Mesothelial cell of epicardium (in vitro differentiated cells): ENCODE measurements at places on chromosomes 6 and 20.

DNA sequence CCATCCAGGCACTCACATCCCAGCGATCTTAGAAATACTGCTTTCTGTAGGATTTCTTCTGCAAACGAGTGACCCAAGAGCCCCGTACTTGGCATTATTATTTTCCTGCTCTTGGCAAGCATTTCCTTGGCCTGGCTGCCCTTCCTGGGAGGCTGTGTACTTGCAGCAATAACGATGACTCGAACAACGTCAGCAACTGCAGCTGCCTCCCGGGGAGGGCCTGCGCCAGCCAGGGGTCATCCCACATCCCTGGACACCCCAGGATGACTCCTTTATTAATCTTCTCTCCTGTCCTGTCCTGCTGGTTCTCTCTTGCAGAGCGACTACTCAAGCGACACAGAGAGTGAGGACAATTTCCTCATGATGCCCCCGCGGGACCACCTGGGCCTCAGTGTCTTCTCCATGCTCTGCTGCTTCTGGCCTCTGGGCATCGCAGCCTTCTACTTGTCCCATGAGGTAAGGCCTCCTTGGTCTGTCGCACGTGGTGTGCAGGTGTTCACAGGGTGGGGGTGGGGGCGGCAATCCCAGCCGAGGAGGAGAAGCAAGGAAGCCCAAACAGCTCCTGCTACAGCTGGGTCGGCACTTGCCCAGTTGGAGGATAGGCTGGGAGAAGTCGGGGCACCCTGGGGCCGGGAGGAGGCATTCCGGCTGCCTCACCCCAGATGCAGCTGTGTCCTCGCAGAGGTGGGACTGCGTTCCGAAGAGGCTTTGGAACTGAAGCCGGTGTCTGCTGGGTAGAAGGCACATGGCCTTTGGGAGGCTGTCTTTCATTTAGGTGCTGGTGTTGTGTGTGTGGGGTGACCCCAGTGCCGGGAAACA is 115.3 kb downstream of the SYNDIG1 start:
- no peak for DNase-seq

DNA sequence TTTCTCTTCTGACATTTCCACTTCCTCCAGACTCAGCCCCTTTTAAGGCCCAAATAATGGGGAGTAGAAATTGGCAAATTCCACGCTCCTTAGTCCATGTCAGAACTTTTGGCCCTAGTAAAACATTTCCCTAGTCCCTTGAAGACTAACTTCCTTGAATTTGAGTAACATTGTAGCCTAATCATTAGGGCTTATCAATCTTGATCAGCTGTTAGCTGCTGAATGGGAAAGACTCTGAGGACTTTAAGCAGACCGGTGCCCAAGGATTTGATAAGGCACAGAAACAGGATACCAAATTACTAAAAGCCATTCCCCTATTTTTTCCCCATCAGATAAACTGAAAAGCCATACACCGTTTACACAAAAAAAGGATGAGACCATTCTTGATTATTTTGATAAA is 37.0 kb upstream of the ECI2 start:
- DNase-seq = no peak

- DNase-seq = no peak
Measured at GRCh38 chr20:35910254-35910653, 44.0 kb downstream of the SCAND1 start.

DNA sequence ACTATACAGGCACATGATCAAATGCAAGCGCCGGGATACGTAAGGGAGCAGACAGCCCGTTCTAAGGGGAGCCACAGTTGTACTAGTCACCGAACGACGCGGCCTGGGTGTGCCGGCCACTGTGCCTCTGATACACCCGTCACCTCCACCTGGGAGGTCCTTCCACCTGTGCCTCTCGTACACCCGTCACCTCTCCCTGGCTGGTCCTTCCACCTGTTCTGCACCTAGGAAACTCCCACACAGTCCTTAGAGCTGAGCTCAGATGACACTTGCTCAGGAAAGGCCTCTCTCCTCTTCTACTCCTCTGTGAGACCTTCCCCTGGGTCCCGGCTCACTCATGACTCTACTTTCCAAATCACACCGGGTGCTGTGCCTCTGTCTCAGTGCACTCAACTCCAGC is 245.0 kb downstream of the TTLL2 start:
- no peak for DNase-seq

- no peak for DNase-seq
Measured at GRCh38 chr20:19976595-19977372, 40.4 kb upstream of the NAA20 start.

DNA sequence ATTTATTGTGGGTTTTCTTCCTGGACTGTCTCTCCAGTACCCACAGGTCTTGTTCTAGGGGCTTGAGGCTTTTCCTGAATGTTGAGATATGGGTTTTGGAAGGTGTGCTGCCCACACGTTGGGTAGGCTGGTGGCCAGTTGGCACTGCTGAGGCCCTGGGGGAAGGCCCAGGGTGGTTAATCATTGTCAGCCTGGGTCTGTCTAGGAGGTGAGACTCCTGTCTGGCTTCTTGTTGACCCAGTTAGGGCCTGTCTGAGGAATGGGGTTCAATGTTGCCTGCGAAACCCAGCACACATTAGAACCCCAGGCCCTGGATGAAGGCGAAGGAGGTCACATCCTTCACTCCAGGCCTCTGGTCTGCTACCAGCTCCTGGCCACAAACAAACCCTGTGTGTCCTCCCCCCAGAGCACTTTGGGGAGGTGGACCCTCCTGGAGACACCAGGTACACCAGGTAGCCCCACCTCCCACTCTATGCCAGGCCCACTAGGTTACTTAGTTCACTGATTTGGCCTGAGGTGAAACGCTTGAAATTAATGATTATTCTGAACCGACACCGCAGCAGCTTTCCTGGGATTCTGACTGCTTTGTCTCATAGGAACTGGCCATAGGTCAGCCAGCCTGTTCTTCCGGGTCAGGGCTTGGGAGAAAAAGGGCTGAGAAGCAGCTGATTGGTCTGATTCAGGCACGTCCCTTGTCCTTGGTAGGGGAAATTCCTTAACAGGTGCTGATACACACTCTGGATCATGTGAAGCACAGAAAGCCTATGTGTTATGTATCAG is 15.2 kb downstream of the DNMT3B start:
- no peak for DNase-seq

GRCh38 chr20:36333841-36334240 is 27.7 kb downstream of the DLGAP4 start:
- no peak for DNase-seq

DNA sequence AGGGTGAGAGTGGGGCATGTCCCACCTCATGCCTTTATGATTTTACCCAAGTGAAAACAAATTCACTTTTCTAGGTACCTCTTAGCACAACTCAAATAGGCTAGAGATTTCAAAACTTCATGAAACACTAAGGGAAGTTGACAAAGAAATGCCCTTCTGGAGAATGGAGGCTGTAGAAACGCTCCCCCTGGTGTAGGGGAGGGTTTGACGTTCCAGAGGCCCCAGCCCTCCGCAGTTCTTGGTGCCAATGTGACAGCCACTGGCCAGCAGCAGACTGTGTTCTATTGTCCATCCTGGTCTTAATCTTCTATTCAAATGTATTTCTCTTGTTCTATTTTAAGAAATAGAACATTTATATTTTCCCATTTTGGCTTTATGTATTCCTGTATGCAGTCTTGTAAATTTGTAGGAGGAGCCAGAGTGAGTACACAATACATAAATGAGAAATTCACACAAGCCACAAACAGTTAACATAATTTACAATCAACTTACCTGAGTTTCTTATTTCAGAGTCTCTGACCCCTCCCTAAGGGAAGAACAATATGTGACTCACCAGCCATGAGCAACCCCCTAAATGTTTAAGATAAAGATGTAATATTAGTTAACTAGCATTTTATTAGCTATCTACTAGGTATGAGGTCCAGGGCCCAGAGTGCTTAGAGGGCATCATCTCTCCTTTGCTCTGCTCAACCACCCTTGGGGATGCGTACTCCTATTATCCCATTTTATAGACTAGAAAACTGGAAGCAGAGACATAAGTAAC is 8.8 kb upstream of the MUC21 start:
- no peak for DNase-seq

GRCh38 chr6:23137611-23138010 is 568.2 kb downstream of the HDGFL1 start:
- DNase-seq = no peak

DNA sequence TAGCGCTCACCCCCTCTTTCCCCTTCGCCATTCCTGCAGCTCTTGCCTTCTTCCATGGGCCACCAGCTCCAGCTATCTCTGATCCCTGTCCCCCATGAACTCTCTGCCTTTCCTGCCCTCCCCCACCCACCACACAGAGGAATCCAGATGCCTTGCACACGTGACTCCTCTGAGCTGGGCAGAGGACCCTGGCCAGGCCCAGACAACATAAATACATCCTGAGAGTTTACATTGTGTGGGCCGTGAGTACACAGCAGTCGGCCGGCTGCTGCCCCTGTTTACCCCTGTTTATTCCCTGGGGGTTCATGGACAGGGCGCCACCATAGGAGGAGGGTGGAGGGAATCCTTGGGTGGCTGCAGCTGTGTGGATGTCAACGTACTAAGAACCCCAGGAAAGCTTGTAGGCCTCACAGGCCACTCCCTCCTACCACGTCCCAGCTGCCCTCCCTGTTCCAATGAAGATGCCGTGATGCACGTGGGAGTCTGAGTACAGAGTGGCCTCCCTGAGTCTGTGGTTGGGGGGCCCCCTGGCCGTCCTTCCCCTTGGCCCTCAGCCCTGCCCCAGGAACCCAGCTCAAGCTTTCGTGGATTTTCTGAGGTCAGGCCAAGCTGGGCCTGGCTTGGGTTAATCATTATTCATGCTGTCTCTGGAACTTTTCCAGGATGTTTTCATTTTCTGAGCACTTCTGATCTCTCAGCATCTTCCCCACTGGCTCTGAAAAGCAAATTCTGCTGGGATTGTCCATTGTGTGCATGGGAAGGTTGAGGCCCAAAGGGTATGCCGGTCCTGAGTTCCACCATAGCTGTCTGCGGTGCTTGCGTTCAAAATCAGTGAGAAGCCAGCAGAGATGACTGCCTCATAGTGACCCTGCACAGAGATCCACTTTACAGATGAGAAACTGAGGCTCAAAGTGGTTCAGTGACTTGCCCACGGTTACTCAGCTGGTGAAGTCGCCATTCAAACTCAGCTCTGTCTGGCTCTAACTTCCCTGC is 136.3 kb downstream of the MRPL14 start:
- no peak for DNase-seq

- DNase-seq = no peak
Measured at GRCh38 chr6:38509713-38510112, 130.0 kb downstream of the BTBD9 start.

DNA sequence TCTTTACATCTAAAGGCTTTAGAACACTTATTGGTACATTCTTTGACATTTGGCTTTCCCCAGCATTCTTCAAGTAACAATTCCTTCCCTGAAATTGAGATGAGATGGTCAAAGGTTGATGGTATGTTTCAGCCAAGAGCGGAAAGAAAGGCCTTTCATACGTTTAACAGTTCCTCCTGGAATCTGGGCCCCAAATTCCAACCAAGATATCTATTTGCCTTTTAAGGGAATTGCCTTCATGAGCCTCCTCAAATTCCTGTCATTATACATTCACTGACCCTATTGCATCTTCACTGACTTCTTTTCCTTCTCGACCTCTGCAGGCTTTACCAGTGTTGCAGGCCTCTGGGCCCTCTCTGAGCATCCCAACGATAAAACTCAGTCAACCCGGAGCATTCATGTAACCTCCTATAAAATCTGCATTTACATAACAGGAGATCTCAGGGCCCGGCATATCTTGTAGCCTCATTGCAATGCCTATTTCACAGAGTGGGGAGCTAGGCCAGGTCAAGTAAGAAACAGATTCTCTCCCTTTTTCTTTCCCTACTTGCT is 18.3 kb upstream of the WFDC9 start:
- no peak for DNase-seq

GRCh38 chr6:36413489-36414480 is 26.3 kb upstream of the ETV7 start:
- no peak for DNase-seq

GRCh38 chr6:41747256-41748101 is at the start of gene PGC:
TSS of gene PGC (minus strand) at chr6:41747397. CDS start at chr6:41747334, 63 bp downstream.
- no peak for DNase-seq

GRCh38 chr20:52405417-52405816 is 213.8 kb upstream of the ZFP64 start:
- DNase-seq = no peak

- no peak for DNase-seq
Measured at GRCh38 chr6:2917801-2918445, 14.8 kb upstream of the SERPINB9 start.

- no peak for DNase-seq
Measured at GRCh38 chr6:167495506-167496401, 170.9 kb downstream of the TTLL2 start.

DNA sequence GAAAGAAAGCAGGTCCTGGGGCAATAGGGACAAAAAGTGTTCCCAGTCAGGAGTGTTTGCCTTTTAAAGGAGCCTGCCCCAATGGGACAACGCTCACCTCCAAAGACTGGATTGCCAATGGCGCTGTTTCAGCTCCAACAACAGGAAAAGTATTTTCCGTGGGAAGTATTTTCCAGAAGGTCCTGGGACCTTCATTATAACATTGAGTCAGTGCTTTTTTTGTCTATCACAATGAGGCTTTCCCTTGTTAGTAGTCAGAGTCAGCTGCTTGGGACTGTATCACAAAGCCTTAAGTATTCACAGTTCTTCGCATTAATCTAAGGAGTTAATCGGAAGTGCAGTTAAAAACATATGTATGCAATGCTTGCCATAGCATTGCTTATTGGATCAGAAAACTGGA is 17.3 kb downstream of the TRAF3IP2 start:
- DNase-seq = no peak

DNA sequence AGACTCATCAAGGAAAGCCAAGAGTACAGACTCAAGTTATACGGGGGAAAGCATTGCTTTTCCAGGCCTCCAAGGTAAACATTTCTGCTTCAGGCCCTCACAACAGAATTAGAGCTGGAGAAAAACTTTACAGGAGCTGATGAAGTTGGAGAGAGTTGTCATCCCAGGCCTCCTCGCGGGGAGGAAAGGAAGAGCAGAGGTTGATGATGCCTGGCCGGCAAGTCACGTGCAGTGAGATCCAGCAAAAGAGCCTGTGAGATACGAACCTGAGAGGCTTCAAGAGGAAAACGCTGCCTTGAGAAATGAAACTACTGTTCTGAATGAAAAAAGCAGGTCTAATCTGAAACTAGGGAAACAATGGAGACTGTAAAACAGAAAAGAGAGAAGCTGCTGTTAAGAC is 122.9 kb downstream of the FAM120B start:
- DNase-seq = no peak

GRCh38 chr6:2197984-2198383 is 47.4 kb downstream of the GMDS start:
- no peak for DNase-seq

- DNase-seq = no peak
Measured at GRCh38 chr6:41325446-41326066, 9.9 kb upstream of the NCR2 start.
